Hippocampal formation (tissue), 2 donors: ENCODE measurements at places on chromosomes 2 and 18.

GRCh38 chr18:77098538-77099174 lies 33.9 kb downstream of the MBP start:
- DNase-seq: no peak

DNA sequence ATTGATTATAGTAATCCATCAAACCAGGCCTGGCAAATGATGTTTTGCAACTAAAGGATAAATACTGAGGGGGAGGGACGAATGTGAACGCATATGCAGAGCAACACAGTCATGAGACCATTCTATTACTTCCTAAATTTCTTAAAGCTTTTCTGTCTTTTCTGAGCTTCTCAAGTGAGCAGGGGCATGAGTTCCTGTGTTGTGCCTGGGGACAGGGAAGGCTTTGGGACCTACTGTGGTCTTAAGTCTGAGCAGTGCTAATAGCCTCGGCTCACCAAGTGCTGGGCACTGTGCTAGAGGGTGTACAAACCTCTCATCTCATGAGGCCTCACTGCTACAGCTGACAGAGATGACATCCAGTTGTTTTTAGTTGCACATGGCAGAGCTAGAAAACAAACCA lies 182.4 kb downstream of the NEDD4L start:
- no peak for DNase-seq

GRCh38 chr18:58515175-58515775 lies 113.6 kb downstream of the ALPK2 start:
- DNase-seq: no peak

DNA sequence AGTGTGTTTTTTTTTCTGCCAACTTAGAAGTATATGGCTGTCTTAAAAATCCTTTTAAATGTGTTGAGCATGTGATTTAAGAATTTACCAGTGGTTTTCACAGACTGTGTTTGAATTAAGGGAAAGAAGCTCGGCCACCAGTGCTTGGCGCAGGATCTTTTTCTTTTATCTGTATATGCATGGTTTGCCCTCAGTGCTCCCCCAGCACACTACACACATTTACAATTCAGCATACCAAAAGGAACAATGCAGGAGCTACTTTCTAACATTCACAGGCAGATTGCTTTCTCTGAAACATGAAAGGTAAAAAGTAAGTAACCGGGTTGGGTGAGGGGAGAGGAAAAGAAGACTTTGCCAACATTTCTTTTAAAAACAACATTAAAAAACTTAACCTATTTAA lies 3.9 kb downstream of the SALL3 start:
- no peak for DNase-seq

GRCh38 chr18:59612381-59612780 lies 84.8 kb downstream of the CCBE1 start:
- no peak for DNase-seq

DNA sequence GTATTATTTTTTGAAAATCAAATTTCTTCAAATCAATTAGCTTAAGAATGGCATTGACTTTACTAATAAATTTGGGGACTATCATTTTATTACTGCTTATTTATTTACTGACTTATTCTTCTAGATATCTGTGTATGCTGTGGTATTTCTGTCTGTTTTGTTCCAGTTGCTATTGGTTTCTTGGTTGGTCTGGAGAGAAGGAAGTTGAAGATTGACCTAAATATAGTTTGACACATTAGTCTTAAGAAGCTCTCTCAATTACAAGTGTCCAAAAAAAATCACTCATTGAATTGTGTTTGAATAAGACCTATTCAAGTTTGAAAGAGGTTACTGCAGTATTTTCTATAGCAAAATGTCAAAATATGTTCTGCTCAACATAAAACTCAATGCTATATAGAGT lies 153.3 kb upstream of the KYNU start:
- DNase-seq: no peak

- no peak for DNase-seq
These were observed 73.4 kb upstream of the TMEM18 start for GRCh38 chr2:750628-751027.

DNA sequence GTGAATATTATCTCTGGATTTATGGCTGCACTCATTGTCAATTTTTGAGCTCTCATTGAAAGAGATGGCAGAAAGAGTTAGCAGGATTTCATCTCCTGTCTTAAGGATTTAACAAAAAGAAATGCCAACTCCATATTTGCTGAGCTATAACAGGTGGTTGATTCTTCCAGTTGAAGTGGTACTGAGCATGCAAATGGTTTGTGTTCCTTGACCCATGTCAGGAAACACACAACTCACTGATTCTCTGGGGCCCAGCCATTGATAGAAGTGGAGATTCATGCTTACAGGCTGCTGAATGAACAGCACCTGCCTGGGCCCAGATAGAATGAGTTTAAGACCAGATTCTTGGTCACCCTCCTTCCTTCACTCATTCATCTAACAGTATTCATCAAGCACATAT lies 128.8 kb downstream of the CERS6 start:
- no peak for DNase-seq

GRCh38 chr18:77144046-77144445 lies 11.5 kb upstream of the MBP start:
- no peak for DNase-seq

DNA sequence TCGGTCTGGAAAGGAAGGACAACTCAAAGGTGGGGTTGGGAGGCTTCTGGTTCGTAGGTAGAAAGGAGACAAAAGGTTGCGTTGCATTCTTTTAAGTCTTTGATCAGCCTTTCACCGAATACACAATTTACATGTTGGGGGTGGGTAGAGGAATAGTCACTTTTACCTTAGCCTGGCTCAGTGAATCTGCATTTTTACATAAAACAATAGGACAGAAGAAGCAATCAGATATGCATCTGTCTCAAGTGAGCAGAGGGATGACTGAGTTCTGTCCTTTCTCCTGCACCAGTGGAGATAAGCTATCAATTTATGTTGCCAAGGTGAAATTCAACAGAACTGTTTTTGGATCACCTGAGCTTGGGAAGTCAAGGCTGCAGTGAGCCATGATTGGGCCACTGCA lies 173.7 kb downstream of the ZEB2 start:
- no peak for DNase-seq

- DNase-seq: no peak
These were observed 140.3 kb upstream of the RAB12 start for GRCh38 chr18:8468921-8469335.

- no peak for DNase-seq
These were observed 172.0 kb upstream of the SERPINE2 start for GRCh38 chr2:224211181-224211480.

GRCh38 chr2:230984393-230985220 lies 11.3 kb upstream of the SPATA3 start:
- no peak for DNase-seq

DNA sequence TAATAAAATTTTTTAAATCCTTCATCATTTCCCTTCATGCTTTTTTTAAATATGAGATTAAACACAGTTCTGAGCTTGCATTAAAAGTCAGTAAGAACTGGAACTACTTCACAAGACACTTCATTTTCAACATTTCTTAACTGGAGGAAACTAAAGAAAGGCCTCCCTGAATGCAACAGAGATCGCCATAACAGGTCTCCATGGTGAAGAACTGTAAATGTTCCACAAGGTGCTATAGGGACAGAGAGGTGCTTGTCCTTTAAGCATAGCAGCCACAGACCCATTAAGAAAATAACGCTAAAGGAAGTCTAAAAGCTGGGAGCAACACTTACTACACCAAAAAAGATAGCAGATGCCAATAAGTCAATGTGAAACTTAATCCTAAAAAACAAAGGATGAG lies 8.5 kb downstream of the STAM2 start:
- no peak for DNase-seq

DNA sequence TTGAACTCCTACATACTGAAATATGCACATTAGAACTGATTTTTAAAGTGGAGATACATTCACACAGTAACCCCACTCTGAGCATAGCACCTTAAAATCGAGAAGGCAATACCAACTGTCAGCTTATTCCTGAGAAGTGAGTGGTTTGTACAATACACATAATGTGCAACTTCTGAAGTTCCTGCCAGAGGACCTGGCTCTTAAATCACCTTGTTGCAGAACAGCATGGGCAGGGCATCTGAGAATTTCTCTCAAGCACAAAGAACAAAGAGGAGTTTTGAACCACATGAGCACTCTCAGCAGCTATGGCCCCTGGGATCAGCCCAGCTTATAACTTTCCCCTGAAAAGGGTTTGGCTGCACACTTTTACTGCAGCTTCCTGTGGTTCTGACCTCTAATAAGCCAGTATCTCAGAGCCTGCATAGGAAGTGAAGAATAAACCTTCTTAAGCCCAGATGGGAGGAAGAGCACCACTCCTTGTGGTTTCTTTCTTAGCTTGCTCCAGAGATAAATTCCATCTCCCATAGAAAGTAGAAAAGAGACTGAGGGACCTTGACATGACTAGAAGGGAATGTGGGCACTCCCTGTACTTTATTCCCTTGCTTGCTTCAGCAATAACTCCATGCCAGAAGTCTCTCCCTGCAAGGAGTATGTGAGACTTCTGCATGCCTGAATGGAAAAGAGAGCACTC lies 862.3 kb downstream of the SUCLG1 start:
- DNase-seq: no peak

GRCh38 chr2:216911886-216912285 lies 52.0 kb upstream of the TNP1 start:
- no peak for DNase-seq

DNA sequence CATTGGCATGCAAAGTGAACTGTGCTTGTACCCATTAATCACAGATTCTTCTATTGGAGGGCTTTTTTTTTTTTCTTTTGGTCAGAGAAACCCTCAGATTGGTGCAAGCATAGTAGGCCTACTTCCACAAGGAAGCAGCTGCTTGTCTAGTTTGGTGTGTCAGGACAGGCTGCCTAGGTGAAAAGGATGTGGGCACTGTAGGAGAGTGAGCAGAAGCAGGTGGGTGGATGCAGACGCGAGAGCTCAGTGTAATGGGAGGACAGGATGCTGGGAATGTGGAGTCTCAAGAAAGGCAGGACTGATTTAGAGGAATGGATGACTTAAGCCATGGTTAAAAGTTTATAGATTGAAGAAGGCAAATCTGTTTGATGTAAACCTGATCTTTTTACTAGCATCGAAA lies 3.1 kb downstream of the ELP2 start:
- DNase-seq: no peak

DNA sequence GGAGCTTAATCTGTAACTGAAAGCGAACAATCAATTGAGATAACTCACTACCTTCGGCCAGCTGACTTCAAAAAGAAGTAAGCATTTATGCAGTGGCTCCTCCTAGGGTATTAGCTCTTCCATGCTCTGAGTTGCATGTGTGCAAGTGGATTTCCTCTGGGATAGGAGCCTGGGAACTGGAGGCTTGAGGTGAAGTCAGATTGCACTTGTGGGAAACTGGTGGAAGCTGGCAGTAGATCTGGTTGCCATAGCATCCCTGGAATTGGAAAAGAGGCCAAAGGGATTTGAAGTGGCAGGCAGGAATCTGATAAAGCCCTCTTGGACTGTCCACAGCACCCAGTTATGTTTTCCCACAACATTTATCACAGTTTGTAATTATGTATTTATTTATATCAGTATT lies 50.6 kb upstream of the FMNL2 start:
- DNase-seq: no peak

DNA sequence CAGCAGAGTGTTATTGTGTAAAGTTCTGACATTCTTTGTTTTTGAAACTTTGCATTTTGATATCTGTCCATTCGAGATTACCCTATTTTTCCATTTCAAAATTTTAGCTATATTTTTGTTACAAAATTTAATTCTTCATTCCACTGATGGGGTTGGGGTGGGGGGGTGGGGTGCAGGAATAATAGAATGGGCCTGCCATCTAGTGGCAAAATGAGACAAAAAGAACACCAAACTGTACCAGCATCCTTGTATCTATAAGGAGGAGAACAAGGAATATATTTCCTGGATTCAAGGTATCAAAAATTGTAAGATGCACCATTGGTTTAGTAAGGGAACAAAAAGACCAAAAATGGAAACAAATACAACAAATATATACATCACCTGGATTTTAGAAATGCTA lies 27.9 kb upstream of the TTR start:
- DNase-seq: no peak

- DNase-seq: no peak
These were observed 231.5 kb downstream of the TTC32 start for GRCh38 chr2:19670303-19670702.

DNA sequence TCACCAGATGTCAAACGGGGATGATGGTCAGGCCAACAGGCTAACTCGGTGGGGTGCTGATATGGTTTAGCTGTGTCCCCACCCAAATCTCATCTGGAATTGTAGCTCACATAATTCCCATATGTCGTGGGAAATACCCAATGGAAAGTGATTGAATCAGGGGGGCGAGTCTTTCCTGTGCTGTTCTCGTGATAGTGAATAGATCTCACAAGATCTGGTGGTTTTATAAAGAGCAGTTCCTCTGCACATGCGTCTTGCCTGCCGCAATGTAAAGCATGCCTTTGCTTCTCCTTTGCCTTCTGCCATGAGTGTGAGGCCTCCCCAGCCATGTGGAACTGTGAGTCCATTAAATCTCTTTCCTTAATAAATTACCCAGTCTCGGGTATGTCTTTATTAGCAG lies 74.4 kb upstream of the YWHAQ start:
- no peak for DNase-seq

- DNase-seq: no peak
These were observed 479.7 kb upstream of the RAB6C start for GRCh38 chr2:129499747-129500146.

DNA sequence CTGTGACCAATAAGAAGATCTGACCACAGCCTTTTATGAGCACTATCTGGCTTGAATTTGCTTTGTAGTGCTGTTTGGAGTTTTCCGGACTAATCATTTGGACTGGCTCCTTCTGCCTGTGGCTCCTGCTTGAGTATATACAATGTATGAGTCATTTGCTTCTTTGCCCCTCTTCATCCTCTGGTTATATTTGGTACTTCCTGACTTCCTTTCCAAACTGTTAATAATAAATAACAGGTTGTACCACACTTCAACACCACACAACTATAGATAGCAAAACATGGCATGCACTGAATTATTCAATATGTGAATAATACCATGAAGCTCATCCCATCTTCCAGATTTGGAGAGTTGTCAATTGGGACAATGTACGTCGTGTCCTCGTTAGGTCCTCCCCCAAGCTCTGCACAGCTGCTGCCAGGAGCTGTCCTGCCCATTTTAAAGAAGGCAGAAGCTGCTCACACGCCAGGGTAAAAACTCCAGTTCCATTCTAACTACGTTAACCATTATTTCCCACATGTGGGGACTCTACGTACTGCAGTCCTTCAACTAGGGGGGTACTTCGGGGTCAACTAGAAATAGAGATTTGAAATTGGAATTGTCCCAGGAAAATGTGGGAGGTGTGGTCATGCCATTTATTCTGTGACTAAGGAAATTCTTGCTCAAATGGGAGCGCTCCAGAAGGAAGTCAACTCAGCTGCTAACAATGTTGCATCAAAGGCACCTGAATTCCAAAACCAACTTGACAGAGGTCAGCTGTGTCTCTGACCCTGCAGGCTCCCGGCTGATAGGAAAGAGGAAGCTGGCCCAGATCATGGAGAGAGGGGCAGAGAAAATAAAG lies 38.1 kb downstream of the ST8SIA5 start:
- DNase-seq: no peak

DNA sequence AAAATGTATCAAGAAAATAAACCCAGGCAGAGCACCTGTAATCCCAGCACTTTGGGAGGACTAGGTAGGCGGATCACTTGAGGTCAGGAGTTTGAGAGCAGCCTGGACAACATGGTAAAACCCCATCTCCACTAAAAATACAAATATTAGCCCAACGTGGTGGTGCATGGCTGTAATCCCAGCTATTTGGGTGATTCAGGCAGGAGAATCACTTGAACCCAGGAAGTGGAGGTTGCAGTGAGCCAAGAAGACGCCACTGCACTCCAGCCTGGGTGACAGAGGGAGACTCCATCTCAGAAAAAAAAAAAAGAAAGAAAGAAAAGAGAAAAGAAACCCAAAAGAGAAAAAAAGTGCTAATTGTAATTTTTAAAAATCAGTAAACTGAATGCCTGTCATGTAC lies 41.4 kb downstream of the DDX18 start:
- no peak for DNase-seq

GRCh38 chr2:38113981-38114708 lies 38.2 kb upstream of the CYP1B1 start:
- no peak for DNase-seq
